ENCODE measurements at places on chromosomes 2 and 18.

- DNase-seq: no peak
These were observed 1160.7 kb downstream of the CNTNAP5 start for GRCh38 chr2:125185691-125186270.

GRCh38 chr2:240325016-240326007 lies 110.2 kb upstream of the GPC1 start:
- no peak for DNase-seq

- peak; percentile 58 for DNase-seq
These were observed 1.0 kb upstream of the PEX13 start for GRCh38 chr2:61016392-61017002.

DNA sequence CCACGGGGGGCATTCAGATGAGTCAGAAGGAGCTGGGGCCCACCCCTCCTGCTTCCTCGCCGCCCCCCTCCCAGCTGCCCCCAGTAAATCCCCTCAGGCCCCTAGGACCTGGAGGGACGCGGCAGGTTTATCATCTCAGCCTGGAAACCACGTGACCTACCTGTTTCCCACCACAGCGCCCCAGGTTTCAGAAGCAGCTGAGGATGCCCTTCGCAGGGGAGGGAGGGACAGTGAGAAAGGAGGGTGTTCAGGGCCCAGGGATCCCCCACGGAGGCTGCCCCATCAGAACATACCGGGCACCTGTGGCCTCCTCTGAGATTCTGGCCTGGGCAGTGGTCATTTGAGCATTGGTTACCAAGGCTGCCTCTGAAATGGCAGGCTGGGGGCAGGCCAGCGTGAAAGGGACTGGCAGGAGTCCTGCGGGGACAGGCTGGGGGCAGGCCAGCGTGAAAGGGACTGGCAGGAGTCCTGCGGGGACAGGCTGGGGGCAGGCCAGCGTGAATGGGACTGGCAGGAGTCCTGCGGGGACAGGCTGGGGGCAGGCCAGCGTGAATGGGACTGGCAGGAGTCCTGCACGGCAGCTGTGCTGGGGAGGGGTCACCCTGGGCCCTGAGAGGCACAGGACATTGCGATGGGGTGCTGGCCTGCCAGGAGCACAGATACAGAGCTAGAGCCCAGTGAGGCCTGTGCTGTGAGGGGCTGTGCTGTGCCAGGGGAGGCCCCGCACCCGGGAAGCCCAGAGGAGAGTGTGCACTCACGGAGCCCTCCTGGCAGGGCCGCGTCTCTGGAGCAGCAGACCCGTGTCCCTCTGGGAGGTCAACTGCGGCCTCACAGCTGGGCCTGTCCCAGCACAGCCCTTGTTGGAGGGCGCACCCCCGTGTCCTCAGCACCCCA lies 1.6 kb downstream of the NEU4 start:
- DNase-seq: no peak
